Activated CD4-positive, CD25-positive, alpha-beta regulatory T cell (primary cell): ENCODE measurements at places on chromosomes 6 and 20.

- no peak for DNase-seq
These were observed 2.8 kb upstream of the VSX1 start for GRCh38 chr20:25084626-25085187.

DNA sequence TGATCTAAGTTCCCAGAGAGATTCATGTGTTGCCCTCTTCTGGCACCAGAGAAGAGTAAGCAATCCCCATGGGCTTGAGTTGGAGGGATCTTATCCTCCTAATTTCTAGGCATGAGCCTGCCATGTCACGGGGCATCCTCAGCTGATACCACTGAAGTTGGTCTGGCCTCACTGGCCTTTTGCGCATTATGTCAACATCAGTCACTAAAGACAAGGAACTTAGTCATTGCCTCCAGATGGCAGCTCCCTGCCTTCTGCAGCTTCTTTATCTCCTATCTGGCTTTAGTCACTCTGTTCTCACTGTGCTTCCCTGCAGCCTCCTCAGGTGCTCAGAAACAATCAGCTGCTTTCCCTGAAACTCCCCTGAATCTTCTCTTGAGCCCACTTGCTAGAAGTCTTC, 312.2 kb downstream of the ADGRG6 start:
- no peak for DNase-seq

DNA sequence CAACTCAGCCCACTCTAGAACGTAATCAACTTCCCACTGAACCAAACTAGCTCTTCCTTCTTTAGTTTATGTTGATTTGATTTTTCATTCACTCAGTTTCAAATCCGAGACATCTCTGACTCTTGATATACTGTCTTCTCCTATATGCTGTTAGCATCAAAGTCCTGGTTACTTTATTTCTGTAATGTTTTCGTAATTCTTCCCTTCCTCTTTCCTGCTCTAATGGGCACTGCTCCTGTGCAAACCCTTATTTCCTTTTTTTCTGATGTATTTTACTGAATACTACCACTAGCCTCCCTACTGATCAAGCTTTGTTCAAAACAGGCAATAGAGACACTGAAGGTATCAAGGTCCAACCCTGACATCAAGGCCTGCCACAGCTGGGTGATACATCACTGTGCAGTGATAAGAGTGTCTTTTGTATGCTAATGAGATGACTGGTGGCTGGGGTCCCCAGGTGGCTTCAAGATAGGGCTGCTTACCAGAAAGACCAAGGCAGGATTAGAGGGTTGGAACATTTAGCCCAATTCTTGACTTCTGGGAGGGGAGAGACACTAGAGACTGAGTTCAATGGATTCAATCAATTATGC, 95.2 kb downstream of the KIF13A start:
- DNase-seq: no peak

DNA sequence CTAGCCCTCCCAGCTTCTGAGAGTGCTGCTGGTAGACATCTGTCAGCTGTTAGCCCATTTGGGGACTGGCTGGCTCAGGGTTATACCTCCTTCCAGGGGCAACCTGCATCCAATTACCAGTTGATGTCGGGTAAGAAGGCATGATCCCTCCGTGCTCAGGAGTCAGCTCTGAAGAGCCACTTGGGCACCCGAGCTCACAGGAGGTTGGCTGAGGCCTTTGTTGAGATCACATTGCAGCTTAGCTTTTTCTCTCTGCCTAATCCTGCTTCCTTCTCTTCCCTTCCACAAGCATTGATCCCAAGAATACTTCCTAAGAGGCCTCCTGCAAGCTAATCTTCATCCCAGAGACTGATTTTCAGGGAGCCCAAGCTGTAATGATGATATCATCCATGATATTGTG, 35.5 kb downstream of the SCP2D1 start:
- no peak for DNase-seq

GRCh38 chr6:47162793-47163192, 120.7 kb upstream of the ADGRF1 start:
- DNase-seq: no peak

DNA sequence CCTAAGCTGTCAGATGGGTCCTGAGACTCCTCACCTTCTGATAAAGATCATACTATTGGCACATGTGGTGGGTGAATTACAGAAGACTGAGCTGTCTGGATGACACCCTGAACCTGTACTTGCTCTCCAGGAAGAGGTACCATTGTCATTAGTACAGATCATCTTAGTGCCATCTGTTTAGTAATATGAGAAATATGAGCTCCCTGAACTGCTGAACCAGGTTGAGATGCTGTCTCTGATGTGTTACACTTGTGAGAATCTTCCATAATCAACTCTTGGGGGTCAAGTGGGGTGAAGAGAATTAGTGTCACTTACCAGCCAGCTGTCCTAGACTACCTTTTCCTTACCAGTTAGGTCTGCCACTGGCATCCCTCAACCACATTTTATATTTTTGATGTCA, 531.0 kb downstream of the EPHA7 start:
- DNase-seq: no peak

GRCh38 chr6:144647406-144647964, 362.4 kb downstream of the UTRN start:
- DNase-seq: no peak

- no peak for DNase-seq
These were observed 60.8 kb downstream of the RTN4IP1 start for GRCh38 chr6:106568530-106568929.

GRCh38 chr6:139732451-139732850, 358.0 kb upstream of the CITED2 start:
- no peak for DNase-seq

- DNase-seq: no peak
These were observed 3.0 kb downstream of the NR2E1 start for GRCh38 chr6:108168501-108169463.

DNA sequence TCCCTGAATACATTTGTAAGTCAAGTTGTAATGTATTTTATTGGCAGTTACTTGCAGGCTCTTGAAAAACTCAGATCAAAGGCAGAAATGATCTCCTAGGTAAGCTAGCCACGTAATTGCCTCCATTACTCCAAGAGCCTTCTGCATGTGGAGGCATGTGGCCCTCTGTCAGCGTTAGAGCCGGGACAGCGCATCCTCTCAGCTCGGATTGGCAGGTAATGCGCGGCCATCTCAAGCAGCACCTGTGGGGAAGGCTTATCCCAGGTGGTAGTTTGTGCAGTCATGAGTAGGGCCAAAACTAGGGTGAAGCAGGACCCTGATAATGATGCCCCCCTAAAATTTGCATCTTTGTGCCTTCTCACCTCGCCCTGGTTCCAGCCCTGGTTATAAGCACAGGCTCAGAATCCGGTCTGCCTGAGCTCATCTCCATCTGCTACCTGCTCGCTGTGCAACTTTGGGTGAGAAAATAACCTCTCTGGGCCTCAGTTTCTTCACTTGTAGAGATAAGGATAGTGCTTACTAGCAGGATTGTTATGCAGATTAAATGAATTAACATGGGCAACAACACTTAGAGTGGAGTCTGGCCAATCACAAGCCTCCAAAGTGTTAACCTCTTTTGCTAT, 157.5 kb upstream of the PMEPA1 start:
- no peak for DNase-seq

DNA sequence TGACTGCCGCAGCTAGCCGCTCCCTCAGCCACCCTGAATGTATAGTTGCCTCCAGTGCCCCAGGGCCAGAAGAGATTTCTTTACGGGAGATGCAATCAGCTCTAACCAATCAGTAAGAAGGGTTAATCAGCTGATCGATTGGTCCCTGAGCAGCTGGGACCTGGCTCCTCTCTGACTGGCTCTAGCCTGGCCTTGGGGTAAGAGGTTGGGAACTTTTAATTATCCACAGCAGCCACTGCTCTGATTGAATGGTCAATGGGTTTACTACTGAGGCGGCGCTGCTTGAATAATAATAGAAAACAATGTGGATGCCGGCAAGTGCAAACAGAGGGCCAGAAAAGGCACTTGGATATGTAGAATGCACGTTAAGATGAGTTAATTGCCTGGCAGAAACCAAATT, 99.8 kb downstream of the TFAP2A start:
- no peak for DNase-seq

- DNase-seq: no peak
These were observed 60.1 kb downstream of the SYNJ2 start for GRCh38 chr6:158041788-158042187.

GRCh38 chr6:125749865-125750691, 646 bp downstream of the HEY2 start:
- no peak for DNase-seq

- DNase-seq: no peak
These were observed 74.7 kb downstream of the SESN1 start for GRCh38 chr6:109019911-109020310.

GRCh38 chr20:59776059-59776603, 157.3 kb downstream of the SYCP2 start:
- DNase-seq: no peak

GRCh38 chr6:16737925-16738324, 23.3 kb downstream of the ATXN1 start:
- DNase-seq: no peak

GRCh38 chr20:57625181-57625958, 5.1 kb upstream of the ZBP1 start:
- DNase-seq: no peak

- no peak for DNase-seq
These were observed 41.8 kb downstream of the TIAM2 start for GRCh38 chr6:155036907-155037306.

DNA sequence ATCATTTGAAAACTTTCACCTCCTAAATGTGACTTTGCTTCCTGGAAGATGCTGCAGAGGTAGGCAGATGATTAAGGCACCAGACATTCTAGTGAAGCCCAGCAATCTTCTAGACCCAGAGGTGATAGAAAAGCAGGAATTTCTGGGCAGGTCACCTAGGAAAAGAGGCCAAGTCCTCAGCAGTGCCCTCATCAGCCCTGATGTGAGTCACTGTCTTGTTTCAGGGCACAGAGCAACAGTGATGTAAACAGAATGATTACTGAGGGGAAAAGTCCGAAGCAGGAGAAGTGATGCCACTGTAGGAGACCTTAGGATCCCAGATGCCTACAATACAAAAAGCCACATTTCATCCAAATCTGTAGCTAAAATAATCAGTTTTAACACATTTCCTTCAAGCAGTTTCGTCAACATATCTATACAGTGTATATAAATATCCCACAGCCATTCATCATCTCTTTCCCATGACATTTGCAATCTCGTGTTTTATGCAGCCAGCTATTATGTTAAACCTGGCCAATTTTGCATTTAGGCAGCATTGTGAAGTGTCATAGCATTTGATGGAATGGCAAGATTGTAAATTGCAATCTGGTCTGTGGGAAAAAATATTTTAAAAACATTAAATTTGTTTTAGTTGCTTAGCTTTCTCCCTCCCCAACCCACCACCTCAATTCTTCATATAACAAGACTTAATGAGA, 401.2 kb upstream of the RNF217 start:
- no peak for DNase-seq

- DNase-seq: no peak
These were observed 33.2 kb downstream of the VEGFA start for GRCh38 chr6:43803055-43803782.

- no peak for DNase-seq
These were observed 528.7 kb downstream of the CDH26 start for GRCh38 chr20:60486937-60487336.

- no peak for DNase-seq
These were observed 11.7 kb upstream of the DNAJC5 start for GRCh38 chr20:63883201-63883593.

GRCh38 chr20:17579369-17580039, 9.6 kb downstream of the DSTN start:
- DNase-seq: no peak
